ENCODE measurements at places on chromosomes 13 and 19.

GRCh38 chr19:47274891-47275761 lies 441 bp downstream of the INAFM1 start:
- DNase-seq, result no peak

GRCh38 chr13:41900918-41901317 lies 60.0 kb downstream of the VWA8 start:
- no peak for DNase-seq

GRCh38 chr13:76470991-76471390 lies 415.2 kb downstream of the KCTD12 start:
- no peak for DNase-seq

DNA sequence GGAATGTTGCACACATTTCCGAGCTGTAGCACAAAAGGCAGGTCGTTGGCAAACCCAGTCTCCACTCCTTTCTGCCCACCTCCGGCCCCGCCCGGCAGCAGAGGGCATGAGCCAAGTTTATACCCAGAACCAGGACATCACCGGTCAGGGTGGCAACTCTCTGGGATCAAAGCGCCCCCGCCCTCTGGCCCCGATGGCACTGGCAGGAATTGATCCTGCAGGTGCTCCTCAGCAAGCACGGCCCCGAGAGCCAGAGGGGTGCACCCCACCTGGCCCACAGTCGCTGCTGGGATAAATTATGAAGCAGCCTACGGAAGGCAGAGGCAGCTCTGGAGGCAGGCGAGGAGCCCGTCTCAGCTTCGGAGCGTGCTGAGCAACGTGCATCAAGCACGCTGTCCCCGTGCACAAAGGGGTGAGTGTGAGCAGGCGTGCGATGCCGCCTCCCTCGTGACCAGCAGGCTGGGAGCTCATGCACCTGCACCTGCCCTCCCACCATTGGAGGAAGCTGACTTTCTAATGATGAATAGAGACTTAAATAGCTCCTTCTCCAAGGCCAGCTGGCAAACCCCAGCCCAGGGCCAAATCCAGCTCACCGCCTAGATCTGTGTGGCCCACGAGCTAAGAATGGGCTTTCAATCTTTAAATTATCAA lies 25.7 kb downstream of the SHC2 start:
- DNase-seq, result peak; percentile 35

DNA sequence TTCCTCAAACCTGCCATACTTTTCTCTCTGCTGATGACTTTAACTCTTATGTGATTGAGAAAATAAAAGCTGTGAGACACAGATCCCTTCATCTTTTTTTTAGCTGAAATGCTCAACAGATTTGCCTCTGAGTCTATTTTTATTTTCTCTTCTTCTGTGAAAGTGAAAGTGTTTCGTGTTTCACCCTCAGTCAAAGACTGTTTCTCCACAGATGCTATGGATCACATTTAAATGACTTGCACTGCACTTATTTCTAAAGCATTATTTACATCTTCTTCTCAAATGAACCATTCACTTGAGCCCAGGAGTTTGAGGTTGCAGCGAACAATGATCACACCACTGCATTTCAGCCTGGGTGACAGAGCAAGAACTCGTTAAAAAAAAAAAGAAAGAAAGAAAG lies 890.1 kb upstream of the PCDH20 start:
- DNase-seq, result no peak

DNA sequence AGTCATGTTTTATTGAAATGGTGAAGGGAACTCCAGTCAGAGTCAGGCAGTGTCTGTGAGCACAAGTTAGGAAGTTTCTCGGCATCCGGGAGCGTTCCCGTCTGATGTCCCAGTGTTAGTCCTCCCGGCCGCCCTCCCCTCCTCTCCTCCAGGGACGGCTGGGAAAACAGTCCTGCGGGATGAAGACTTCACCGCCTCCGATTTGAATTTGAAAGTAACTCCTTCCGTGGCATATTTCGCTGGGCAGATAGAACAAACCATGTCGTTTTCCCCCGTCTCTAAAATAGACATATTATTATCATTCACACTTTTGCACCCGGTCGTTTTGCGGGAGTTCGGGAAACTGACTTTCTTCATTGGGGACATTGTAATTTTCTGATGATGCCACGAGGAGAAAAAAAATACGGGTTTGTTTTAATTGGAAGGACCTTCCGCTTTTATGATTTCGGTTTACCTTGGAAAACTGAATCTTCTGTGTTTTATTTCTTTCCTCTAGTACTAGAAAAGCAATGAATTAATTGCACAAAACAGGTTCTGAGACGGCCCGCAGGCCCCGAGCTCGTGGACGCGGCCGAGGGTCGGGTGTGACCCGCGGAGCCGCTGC lies 76.6 kb downstream of the ZIC5 start:
- DNase-seq, result no peak

DNA sequence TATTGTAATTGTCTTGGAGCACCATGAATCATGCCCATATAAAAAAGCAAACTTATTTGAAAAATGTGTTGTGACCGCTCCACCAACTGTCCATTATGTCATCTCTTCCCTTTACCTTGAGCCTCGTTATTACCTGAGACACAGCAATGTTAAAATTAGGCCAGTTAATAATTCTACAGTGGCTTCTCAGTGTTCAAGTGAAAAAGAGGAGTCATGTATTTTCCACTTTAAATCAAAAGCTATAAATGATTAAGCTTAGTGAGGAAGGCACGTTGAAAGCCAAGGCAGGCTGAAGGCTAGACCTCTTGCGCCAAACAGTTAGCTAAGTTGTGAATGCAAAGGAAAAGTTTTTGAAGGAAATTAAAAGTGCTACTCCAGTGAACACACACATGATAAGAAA lies 210.5 kb downstream of the GPC6 start:
- no peak for DNase-seq

Measured in NCI-H1092 (cell line).